ENCODE measurements at places on chromosomes 7 and 10.
A peak's percentile ranks its signal among the peaks of the same experiment; 100 is the strongest.

GRCh38 chr10:43595739-43596298, 10.4 kb upstream of the ZNF485 start:
- no peak for DNase-seq

- peak; percentile 91 for DNase-seq
These were observed at the start of gene DENND10 for GRCh38 chr10:119103903-119104653. DENND10 (plus strand) TSS chr10:119104113; CDS start chr10:119104143, 30 bp downstream.

DNA sequence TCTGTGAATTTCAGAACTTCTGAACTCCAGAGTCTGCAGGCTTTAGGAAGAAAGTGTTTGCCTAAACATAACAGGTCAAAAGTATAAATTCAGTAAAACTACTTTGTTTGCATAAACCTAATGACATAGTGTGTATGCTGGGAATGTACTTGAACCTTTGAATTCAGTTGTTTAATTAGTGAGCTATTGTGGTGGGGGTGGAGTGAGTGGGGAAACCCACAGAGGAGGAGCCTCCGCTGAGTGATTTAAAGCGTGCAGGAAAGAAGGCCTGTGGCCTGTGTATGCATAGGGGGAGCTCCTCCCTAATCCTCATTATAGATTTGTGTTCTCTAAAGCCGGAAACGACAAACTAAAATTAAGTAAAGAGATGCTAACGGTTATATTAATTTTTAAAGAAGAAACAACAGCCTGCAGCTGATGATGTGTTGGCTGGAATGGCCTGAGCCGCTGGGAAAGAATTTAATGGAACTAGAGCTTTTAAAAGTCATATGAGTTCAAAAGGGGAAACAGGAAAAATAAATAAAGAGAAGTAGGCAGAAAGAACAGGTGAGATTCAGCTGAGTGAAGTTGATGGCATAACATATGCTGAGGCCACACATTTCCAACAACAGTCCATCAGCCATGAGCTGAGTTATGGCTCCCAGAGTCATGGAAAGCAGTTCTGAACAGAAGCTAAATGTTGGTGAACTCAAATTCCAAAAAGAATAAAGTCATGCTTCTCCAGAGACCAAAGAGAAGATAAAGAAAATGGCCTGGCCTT, 595.0 kb downstream of the GRM8 start:
- DNase-seq: no peak

GRCh38 chr7:73894733-73895551, 34.0 kb downstream of the TMEM270 start:
- DNase-seq: peak; percentile 90

DNA sequence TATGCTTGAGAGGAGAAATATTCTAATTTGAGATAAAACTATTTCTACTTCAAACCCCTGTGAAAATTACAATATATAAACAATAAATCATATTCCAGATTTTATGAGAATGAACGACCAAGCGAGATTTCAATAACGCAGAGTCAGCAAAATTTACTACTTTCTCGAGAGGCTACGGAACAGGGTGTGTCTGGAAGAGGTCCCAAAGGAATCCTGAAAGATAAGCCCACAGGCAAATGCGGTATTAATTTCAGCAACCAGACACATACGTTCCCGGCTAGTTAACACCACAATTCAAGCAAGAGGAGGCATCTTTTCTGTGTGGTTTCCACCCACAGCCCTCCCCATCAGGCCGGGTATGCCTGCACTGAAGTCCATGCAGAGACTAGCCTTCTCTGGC, 26.4 kb downstream of the BEND7 start:
- DNase-seq: no peak

DNA sequence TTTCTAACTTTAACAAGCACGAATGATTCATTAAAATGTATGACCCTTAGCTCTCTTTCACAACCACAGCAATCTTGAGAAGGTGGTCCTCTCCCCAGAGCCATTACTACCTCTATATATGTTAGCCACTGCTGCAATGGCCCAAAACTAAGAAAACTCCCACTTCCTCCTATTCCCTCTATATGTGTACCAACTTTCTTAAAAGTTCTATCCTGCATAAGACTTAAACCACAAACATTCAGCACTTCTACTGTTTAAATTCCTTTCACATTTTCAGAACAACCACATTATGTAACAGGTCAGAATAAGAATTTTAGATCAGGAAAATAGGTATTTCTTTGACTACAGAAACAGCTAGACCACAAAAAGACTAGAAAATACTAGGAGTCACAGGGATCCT, 36.2 kb downstream of the WASL start:
- no peak for DNase-seq

GRCh38 chr10:42952931-42953683, 123.8 kb upstream of the RET start:
- no peak for DNase-seq

DNA sequence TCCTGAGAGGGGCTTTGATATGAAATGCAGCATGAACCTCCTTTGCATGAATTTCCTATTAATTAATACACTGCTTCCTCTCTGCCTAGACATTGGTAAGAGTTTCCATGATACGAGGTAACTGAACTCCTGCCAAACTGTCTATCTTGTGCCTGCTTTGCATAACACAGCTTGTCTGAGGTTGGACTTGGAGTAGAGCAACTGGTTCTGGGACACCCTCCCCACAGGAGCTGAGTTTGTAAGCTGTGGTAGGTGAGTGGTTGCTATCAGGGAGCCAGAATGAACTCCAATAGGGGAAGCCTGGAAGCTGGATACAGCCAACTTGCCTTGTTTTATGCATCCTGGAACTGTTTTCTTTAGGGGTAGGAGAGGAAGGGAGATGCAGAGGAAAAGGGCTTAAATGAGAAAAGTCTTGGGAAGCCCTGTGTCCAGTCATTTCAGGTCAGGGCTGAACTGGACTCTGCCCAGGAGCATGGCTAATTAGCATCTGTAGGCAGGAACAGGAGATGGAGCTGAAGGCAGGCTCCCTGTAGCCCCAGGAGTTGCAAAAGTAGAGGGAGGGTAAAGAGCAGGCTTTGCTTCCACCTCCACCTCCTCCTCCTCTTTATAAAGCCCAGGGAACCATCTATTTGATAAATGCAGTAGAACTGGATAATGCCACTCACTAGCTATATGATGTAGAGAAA, 73.2 kb upstream of the GPR158 start:
- DNase-seq: no peak

DNA sequence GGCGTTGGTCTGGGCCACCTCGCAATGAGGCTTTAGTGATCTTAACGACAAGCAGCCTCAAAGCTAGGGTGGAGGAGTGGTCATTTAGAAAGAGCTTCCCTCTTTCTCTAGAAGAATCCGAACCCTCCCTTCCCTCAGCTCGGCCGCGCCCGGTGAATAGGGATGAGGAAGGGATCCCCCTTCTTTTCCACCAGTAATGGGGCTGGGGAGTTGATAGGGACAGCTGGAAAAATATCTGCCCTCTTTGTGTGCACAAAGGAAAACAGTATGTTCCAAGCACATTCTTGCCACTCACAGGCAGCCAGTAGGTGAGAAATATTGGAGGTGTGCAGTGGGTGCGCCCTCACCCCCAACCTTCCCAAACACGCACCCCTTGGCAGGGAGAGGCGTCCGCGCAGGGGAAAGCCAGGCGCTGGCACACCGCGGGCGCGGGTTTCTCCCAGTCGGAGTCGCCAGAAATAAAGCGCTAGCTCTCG, 6.5 kb downstream of the DLX5 start:
- no peak for DNase-seq

DNA sequence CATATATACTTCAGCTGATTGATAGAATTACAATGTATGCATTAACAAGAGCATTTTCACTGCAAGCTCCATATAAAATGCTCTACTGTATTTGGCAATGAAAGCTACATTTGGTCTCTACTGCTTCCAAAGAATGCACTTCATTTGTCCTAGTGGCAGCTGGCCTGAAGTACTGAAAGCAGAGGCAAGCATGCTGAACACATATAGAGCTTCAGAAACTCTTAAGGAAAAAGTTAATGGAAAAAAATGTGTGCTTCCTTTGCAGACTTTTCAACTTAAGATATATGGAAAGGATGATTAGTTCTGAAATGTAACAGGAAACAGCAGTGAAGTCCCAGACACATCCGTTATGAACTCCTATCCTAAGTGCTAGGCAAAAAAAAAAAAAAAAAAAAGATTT, 537.1 kb upstream of the POM121L12 start:
- no peak for DNase-seq

- DNase-seq: no peak
These were observed 2.5 kb downstream of the FZD1 start for GRCh38 chr7:91266689-91267090.

- no peak for DNase-seq
These were observed 13.2 kb downstream of the CALML5 start for GRCh38 chr10:5485948-5486852.

DNA sequence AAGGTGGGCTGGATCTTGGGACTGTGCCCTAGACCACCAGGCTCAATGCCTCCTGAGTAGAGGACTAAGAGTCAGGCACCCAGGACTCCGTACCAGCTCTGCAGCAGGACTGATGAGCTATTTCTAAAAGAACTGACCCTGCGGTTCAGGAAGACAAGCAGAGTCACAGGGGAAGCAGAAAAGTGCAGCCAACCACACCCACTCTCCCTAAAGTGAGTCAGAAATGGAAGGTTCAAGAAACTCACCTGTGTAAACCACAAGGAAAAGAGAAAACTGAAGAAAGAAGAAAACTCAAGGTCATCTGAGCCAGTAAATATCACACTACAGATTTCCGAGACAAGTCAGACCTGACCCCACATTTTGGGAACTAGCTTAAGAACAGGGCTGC, 2.5 kb downstream of the PARP12 start:
- no peak for DNase-seq

GRCh38 chr7:23055582-23056178, 41.8 kb upstream of the HYCC1 start:
- DNase-seq: no peak

All from Right ventricle myocardium inferior (tissue), 1 donor.